ENCODE measurements at places on chromosomes 5 and 9.

GRCh38 chr5:159094745-159095144, 5.0 kb downstream of the EBF1 start:
- DNase-seq, result peak; percentile 82

- no peak for DNase-seq
Observed at GRCh38 chr9:22354699-22355384, 91.8 kb upstream of the DMRTA1 start.

DNA sequence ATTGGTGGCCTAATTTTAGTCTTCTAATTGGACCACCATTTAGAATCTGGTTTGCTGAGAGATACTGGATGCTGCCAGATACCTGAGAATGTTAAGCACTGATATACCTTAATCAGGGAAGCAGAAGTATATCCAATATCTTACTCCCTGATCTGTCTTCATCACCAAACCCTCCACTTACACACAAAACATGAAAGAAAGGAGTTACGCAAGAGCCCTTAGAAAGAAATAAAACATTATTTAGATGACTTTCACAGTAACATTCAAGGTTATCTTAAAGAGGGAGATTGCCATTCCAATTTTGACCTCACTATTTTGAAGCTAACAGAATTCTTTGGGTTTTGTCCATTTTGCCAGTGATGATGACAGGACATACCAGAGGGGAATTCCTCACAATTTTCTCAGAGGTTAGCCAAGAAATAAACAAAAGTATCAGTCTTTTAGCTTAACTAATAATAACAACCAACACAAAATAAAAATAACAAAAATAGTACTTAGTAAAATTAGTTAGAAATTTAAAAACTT, 496.1 kb downstream of the NFIB start:
- DNase-seq, result no peak

GRCh38 chr5:165321912-165322311, 1816.5 kb downstream of the MAT2B start:
- DNase-seq, result no peak

GRCh38 chr9:929719-930118, 46.7 kb upstream of the DMRT3 start:
- no peak for DNase-seq

DNA sequence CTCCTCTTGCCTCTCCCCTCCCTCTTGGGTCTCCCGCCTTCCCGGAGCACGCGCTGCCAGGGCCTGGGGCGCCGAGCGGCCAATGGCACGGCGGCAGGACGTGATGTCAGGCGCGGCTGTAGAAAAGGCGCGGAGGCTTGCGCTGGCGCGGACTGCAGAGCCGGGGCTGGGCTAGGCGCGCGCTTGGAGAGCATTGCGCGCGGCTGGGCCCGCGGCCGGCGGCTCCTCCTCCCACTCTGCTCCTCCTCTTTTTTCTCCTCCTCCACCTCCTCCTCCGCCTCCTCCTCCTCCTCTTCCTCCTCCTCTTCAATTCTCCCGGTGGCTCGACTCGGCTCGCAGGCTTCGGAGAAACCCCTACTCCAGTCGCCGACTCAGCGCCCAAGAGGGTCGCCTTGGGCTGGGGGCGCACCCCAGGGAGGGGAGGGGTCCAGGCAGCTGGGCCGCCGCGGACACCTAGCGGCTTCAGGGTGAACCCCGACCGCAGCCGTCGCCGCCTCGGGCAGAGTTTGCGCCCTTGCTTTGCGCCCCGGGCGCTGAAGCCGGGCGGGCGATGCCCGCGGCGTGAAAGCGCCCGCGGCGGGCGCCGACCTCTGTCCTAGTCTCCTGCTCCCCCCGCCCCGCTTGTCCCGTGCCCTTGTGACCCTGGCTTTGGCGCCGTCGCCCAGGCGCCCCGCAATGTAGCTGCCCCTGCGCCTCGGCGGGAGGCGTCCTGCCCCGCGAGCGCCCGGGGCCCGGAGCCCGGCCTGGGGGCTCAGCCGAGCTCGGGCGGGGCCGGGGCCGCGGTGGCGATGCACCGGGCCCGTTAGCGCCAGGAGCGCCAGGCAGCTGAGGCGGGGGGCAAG, at the start of gene LHX2:
Gene LHX2 (plus strand): TSS at position 309 of the 842 bp plus-strand sequence. CDS start 581 bp downstream, outside the sequence.
- DNase-seq, result peak; percentile 94

- DNase-seq, result peak; percentile 88
Observed at GRCh38 chr9:82196622-82197441, 208.3 kb downstream of the SPATA31D1 start.

- peak; percentile 58 for DNase-seq
Observed at GRCh38 chr5:1125030-1125357, 13.1 kb upstream of the SLC12A7 start.

GRCh38 chr9:132063281-132063680, 16.4 kb downstream of the MED27 start:
- DNase-seq, result no peak

- no peak for DNase-seq
Observed at GRCh38 chr5:178612299-178612698, 14.6 kb downstream of the CLK4 start.

GRCh38 chr5:126536874-126537273, 58.1 kb downstream of the ALDH7A1 start:
- no peak for DNase-seq

GRCh38 chr9:134497283-134497860, 144.2 kb upstream of the COL5A1 start:
- DNase-seq, result no peak

DNA sequence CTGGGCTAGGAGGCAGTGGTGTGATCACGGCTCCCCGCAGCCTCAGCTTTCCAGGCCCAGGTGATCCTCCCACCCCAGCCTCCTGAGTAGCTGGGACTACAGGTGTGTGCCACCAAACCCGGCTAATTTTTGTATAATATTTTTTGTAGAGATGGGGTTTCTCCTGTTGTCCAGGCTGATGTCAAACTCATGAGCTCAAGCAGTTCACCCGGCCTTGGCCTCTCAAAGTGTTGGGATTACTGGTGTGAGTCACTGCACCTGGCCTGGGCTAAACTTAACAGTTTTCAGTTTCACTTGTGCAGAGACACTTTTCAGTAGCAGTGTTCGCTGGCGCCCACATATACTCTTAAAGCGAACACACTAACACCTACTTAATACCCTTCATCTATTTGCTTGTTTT, 205.6 kb upstream of the ZNF608 start:
- DNase-seq, result no peak

GRCh38 chr9:87301371-87301770, 196.3 kb upstream of the DAPK1 start:
- no peak for DNase-seq

GRCh38 chr5:99061711-99062110, 132.9 kb upstream of the CHD1 start:
- no peak for DNase-seq

- no peak for DNase-seq
Observed at GRCh38 chr9:127778280-127779135, at the start of gene SH2D3C. SH2D3C (minus strand) TSS chr9:127778666; CDS start chr9:127778627, 39 bp downstream.

DNA sequence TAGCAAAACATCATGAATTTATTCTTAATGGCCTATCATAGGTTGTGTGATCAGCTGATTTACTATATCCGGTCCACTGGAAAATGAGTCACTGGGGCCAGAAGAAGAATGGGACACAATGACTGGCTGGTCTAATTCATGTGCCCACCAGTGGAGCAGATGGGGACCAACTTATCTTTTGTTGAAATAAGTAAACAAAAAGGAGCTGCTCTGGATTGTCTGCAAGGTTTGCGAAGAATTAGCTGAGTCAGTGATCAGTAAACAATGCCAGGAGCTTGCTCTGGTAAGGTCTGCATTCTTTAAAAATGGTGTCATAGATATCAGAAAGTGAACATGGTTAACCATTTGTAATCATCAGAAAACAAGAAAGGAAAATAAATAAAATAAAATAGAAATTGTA, 128.0 kb downstream of the RASEF start:
- no peak for DNase-seq

- DNase-seq, result no peak
Observed at GRCh38 chr5:97078958-97079743, 63.3 kb downstream of the LIX1 start.

- no peak for DNase-seq
Observed at GRCh38 chr5:18605186-18605585, 970.9 kb downstream of the TAF11L14 start.

DNA sequence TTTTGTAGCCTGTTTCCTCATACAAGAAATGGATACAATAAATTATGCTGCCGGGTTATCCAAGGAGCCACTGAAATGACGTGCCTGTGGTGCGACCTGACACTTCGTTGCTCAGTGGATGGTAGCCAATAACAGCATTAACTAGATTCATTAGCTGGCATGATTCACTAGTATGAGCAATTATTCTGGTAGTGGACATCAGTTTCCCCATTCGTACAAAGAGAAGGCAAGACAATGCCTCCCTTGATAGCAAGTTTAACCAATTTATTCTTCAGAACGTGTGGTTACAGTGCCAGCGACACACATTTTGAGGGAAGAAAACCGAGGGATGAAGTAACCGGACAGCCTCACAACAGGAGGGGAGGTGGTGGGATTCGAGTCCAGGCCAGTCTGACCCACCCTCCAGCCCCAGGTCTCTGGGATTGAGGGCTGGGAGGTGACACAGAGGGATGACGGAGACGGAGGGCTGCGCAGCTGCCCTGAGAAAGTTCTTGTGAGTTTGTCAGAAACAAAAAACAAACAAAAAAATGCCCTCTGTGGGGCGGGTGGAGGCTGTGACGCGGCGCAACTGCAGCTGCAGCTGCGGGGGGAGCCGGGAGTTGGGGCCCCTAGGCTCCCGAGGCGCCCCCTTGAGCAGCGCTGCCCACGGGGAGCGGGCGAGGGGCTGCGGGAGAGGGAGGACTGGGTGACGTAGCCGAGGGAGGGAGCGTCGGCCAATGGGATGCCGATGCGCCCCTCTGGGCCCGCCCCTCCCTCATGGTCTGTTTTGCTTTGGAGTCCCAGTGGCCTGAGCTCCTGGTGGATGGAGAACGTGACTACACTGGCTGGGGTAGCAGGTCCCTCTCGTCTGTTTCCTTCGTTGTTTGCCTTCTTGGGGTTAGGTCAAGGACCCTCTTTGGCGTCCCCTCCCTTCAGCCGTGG, 10.9 kb downstream of the LHX2 start:
- DNase-seq, result no peak

DNA sequence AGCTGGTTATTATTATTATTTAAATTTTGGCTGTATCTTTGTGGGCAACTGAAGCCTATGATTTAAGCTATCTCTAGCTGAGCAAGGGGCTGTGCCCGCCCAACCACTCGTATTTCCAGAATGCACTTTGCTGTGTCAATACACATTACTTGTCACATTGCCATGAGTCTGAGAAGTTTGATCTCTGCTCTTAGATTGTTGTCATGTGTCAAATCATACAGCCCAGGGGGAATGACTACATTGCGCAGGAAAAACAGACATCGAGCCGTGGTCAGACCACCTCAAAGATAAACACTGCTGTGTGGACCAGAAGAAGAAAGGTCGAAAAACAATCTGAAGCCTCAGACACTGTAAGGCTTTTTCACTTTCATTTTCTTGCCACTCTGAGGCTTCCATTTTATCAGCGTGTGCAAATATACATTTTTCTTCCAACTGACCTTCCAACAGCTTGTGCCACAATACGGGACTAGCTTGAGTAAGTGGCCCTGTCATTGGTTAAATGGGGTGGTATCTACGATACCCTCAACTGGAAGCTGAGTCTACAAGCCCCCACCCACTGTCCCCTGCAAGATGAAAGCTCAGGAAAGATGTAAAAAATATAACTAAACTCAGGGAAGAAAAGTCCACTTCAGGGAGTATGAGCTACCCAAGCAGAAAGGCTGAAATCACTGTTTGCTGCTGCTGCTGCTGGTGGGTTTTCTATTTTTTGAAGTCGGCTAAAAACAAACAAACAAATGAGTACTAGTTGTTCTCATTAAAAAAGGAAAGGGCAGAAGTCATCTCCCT, 603.0 kb downstream of the BNC2 start:
- DNase-seq, result no peak

- no peak for DNase-seq
Observed at GRCh38 chr9:105308461-105309341, 64.2 kb downstream of the SLC44A1 start.

DNA sequence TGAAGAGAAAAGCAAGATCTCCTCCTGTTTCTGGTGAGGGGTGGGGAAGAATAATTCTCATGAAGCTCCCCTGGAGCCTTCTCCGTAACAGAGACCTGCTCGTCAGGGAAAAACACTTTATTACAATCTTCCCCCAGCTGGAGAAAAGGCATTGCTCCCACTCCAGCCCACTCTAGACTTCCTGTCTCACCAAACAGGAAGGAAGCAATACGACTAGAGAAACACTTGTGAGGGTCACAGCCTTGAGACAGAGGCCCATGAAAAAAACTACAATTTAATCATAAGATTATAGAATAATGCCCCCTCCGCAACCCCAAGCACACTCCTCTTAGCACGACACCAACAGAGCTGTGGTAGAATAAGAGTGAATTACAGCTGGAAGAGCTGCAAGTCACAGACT, 197.2 kb upstream of the S1PR3 start:
- no peak for DNase-seq

- DNase-seq, result no peak
Observed at GRCh38 chr5:149412783-149413476, 33.8 kb upstream of the IL17B start.

Measured in NCI-H526 (cell line).